ENCODE measurements at places on chromosomes 1 and 21.

GRCh38 chr1:156894711-156895454, 1.4 kb downstream of the PEAR1 start:
- no peak for DNase-seq

- DNase-seq, result no peak
Observed at GRCh38 chr1:41661428-41662060, 177.1 kb upstream of the EDN2 start.

GRCh38 chr1:36301220-36301619, 4.9 kb upstream of the SH3D21 start:
- no peak for DNase-seq

DNA sequence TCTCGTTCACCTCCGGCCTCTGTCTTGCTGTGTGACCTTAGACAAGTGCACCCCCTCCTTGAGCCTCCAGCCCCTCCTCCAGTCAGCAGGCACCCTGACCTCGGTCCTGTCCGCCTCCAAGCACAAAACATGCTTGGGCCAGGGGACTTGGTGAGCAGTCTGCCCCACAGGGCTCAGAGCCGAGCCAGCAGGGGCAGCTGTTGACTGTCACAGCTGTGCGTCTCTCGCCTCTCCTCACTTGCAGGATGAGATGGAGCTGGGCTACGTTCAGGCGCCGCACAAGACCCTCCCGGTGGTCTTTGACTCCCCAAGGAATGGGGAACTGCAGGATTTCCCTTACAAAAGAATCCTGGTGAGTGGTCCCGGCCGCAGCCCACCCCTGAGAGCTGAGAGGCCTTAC, 24.2 kb downstream of the PADI3 start:
- no peak for DNase-seq
